T-helper 2 cell treated with Interferon-gamma antibody and Interleukin-4, amounts not matched to agents 5 μg/mL and 100 μg/mL, for 36 hours (primary cell): ENCODE measurements at places on chromosomes 11 and 22.

DNA sequence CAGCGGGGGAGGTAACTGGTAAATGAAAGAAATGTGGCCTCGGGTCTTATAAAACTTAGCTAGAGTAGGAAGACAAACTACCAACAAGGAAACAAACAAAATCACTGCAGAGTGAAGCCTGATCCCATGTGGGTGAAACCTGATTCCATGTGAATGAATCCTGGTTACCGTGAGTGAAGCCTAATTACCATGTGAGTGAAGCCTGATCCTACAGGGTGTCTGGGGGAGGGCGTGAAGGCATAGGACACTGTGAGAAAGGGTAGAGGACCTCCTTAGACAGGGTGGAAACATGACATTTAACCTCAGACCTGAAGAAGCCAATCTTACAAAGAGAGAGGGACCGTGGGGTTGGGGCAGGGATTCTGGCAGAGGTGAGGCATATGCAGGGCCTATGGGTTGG is 106.2 kb upstream of the USP47 start:
- DNase-seq, result no peak

- no peak for DNase-seq
Observed at GRCh38 chr22:22462813-22463567, 45.6 kb downstream of the ZNF280B start.

GRCh38 chr11:64251016-64251752 is at the start of gene PLCB3:
PLCB3 (plus strand) TSS chr11:64251530; CDS start chr11:64251650, 120 bp downstream.
- peak; percentile 59 for DNase-seq

DNA sequence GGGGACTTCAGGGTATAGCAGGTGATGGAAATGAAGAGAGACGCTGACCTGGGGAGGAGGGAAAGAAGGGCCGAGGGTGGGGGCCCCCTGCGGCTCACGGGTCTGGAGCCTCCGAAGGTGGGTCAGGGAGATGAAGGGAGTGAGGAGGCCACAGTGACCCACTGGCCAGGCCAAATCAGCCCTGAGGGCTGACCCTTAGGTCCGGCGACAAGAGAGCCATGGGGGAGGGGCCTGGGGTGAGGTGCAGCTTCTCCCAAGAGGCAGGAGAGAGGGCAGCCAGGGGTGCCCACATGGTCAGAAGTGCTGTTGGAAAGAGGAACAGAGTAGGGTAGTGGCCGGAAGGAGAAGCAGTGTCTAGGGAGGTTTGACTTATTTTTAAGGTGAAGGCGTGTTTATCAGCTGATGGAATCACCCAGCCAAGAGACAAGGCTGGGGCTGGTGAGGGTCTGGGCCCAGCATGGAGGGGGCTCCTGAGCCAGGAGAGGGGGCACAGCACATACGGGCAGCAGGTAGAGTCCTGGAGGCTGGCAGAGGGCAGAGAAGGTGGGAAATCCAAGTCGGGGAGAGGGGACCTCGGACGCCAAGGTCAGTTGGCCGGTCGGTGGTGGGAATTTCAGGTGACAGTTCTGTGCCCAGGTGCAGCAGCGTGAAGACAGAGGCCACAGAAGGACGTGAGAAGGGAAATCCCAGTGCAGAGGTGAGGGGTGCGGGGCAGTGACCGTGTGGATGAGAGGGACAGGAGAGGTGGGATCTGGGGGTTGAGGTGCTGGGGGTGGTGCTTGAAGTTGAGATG is 49.0 kb downstream of the LINC01488 start:
- DNase-seq, result no peak

GRCh38 chr11:6813656-6814055 is 14.2 kb upstream of the OR6A2 start:
- DNase-seq, result no peak

DNA sequence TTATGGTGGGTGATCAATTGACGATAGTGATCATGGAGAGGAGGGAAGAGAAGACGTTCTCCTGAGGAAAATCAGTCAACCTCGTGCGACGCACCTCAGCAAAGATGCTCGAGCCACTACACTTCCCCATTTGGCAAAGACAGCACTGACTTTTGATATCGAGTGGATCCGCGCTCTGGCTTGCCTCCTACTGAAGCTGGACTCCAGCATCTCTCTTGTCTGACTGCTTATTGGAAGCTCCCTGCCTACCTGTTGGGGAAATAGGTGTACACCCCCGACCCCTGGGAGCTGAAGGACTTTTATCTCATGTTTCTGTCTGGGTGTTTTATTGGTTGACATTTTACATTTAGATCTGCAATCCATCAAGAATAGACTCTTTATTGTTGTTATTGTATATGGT is 476.8 kb upstream of the B3GAT1 start:
- DNase-seq, result no peak

DNA sequence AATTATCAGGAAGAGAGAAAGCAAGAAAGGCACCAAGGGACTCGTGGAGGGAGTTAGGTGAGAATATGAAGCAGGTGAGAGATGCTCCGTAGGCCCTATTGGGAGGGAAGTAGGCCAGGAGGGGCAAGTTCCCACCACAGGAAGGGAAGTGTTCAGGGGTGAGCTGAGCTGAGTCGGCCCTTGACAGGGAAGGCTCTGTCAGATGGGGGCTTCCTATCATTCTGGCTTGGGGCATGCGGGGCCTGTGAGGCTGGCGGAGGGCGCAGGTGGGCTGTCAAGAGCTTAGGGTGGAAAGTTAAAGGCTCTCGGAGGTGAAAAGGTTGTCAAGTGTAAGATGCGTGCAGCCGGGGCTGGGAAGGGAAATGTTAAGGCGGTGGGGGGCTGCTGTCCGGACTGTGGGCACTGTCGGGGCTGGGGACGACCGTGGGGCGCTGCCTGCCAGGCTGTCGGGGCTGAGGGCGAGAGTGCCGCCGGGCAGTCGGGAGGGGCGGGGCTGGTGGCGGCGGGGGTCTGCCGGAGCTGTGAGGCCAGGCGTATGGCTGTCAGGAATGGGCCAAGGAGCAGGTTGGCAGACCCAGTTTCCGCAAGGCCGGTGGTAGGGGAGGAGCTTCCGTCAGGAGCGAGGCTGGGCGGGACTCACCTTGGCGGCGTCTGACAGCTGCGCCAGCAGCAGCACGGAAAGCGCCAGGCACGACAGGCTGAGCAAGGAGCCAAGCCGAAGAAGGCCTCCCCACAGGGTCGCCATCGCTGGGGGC is 496 bp downstream of the TMEM9B start:
- DNase-seq, result no peak

- DNase-seq, result no peak
Observed at GRCh38 chr22:36212901-36213300, 11.3 kb upstream of the APOL4 start.

DNA sequence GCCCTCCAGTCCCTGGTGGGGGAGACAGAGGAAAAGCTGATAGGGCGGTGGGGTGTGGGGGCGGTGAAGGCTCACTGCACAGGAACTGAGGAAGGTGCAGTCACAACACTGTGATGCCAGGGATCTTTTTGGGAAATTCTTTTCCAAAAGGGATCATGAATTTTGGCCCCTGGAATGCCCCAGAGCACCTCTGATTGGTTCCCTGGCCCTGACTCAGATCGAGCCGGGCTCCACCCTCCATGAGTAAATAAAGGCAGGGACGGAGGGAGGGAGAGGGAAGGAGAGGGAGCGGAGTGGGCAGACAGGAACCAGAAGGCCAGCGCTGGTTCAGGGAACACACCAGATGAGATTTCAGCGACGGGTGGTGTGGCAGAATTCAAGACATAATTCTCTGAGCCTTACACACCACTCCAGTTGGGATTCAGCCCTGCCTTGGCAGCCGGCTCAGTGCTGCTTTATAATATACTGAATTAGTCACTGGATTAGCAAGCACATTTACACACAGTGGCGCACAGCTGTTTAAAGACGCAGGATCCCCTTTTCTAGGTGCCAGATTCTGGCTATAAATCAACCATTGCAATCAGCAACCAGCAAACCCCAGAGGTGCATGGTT is 80.3 kb downstream of the ETS1 start:
- DNase-seq, result no peak

- no peak for DNase-seq
Observed at GRCh38 chr11:21485006-21485405, 707.9 kb upstream of the ANO5 start.

GRCh38 chr22:47361247-47361646 is 598.8 kb downstream of the TBC1D22A start:
- no peak for DNase-seq
